Placental epithelial cell (primary cell): ENCODE measurements at places on chromosomes 12 and 14. TPM values are rescaled to one million over a fixed set of nuclear protein-coding genes. Genes with fewer than 3 reads are reported as not detected.

Gene DTX3
- 16.1 and 20.0 TPM in 2 replicates for total RNA-seq

Gene DPPA3
- total RNA-seq = not detected in 2 replicates

Gene GALNT8
- total RNA-seq = under 0.01 TPM in 1 of 2 replicates, not detected in the other

Gene BRAP
- 17.4 and 20.8 TPM in 2 replicates for total RNA-seq

Gene SPIC
- not detected in 2 replicates for total RNA-seq

Gene MYL6
- total RNA-seq = 928 and 1,710 TPM in 2 replicates

Gene ARHGEF25
- total RNA-seq = 6.0 and 22.4 TPM in 2 replicates

Gene P2RX2
- total RNA-seq = not detected in 2 replicates

Gene KNTC1
- 14.9 and 20.0 TPM in 2 replicates for total RNA-seq

Gene RNU7-1
- total RNA-seq = not detected in 2 replicates

Gene E2F7
- 3.5 and 3.8 TPM in 2 replicates for total RNA-seq

Gene LRRC43
- 0.22 and 1.2 TPM in 2 replicates for total RNA-seq

Gene TTC9
- total RNA-seq = 0.39 and 1.5 TPM in 2 replicates

Gene TAS2R19
- total RNA-seq = 4.7 and 6.2 TPM in 2 replicates

Gene PYGL
- 197 and 298 TPM in 2 replicates for total RNA-seq

Gene ITGA7
- total RNA-seq = 0.22 and 0.39 TPM in 2 replicates

Gene RNF41
- total RNA-seq = 67.9 and 98.9 TPM in 2 replicates

Gene CCDC196
- not detected in 2 replicates for total RNA-seq

Gene SLC6A13
- not detected in 2 replicates for total RNA-seq

Gene OVCH1
- not detected in 2 replicates for total RNA-seq

Gene LRP6
- total RNA-seq = 18.0 and 21.2 TPM in 2 replicates

Gene HCAR3
- total RNA-seq = not detected in 2 replicates

Gene TAS2R43
- total RNA-seq = 2.0 and 2.4 TPM in 2 replicates

Gene SLC41A2
- total RNA-seq = 2.0 and 6.3 TPM in 2 replicates

Gene KLRB1
- not detected in 2 replicates for total RNA-seq

Gene TMEM106C
- total RNA-seq = 17.7 and 71.0 TPM in 2 replicates

Gene CLEC2A
- total RNA-seq = 0.22 TPM in 1 of 2 replicates, not detected in the other

Gene KRT78
- not detected in 2 replicates for total RNA-seq

Gene KLRK1
- total RNA-seq = 0.43 and 2.0 TPM in 2 replicates

Gene LRRC10
- not detected in 2 replicates for total RNA-seq

Gene NANOG
- under 0.01 and 0.11 TPM in 2 replicates for total RNA-seq

Gene CEP83
- total RNA-seq = 5.9 and 7.3 TPM in 2 replicates

Gene BATF
- total RNA-seq = 7.5 and 7.7 TPM in 2 replicates

Gene TMEM30B
- 9.0 and 10.6 TPM in 2 replicates for total RNA-seq

Gene CCDC177
- total RNA-seq = not detected in 2 replicates

Gene LRTM2
- 0.11 TPM in 1 of 2 replicates, not detected in the other for total RNA-seq

Gene CNTN1
- total RNA-seq = not detected in 2 replicates

Gene LPAR5
- total RNA-seq = 5.1 and 10.7 TPM in 2 replicates

Gene ENDOU
- 1.8 and 9.8 TPM in 2 replicates for total RNA-seq

Gene KCNA5
- total RNA-seq = not detected in 2 replicates

Gene TMEM229B
- total RNA-seq = under 0.01 and 0.22 TPM in 2 replicates

Gene PTHLH
- 3.9 and 12.6 TPM in 2 replicates for total RNA-seq

Gene ZNF268
- total RNA-seq = 22.0 and 35.1 TPM in 2 replicates

Gene GLIPR1
- 2.0 and 38.4 TPM in 2 replicates for total RNA-seq
